ENCODE measurements at places on chromosomes 6 and 20.

DNA sequence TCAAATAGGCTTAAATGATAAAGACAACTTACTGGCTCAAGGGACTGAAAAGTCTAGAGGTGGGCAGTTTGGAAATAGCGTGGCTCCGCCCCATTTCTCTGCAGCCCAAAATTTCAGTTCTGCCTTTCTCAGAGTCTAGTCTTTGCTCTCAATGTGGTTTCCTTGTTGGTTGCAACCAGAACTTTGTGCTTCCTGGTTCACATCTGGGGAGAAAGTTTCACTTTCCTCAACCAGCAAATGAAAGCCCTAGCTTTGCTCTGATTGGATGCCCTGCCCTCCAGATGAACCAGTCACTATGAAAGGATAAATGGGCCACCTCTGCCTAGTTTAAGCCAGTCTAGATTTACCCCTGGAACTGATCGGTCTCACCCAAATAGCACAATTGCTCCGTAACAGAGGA lies 14.9 kb downstream of the SYCP2L start:
- DNase-seq: no peak

DNA sequence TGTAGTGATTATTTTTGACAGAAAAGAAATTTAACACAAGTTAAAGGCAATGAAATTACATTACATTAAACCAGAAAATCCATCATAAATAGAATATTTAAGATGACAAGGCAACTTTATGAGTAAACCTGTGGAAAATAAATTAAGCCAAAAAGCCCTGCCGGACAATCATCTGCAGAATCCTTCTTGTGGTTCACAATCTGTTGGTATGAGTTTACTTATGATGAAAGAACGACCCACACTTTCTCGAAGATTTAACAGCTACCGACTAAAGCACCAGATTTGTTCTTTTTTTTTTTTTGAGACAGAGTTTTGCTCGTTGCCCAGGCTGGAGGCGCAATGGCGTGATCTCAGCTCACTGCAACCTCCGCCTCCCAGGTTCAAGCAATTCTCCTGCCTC lies 21.4 kb downstream of the HDAC2 start:
- DNase-seq: no peak

- DNase-seq: no peak
Observed at GRCh38 chr20:44896583-44896982, 11.1 kb downstream of the YWHAB start.

- no peak for DNase-seq
Observed at GRCh38 chr6:170144571-170145271, 146.2 kb downstream of the DLL1 start.

GRCh38 chr6:28953585-28954258 lies 29.9 kb upstream of the TRIM27 start:
- no peak for DNase-seq

GRCh38 chr6:122799916-122800686 lies 11.0 kb downstream of the SMPDL3A start:
- DNase-seq: no peak
